HepG2 (cell line): ENCODE measurements at places on chromosomes 3 and 15. TPM values are rescaled to one million over a fixed set of nuclear protein-coding genes. Genes with fewer than 3 reads are reported as not detected.

DNA sequence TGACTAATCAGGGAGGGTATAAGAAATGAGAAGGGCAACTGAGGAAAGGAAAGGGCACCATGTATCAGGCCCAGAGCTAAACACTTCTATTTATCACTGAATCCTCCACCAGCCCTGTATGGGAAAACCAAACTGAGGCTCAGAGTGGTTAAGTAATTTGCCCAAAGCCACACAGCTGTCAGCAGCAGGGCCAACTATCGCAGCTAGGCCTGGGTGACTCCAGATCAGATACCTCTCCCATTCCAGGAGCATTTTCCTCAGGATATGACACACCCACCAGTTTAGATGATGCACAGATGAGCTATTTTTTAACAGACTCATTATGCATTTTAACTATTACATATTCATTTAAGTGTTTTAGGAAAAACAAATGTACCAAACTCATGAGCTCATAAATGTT, 14.5 kb downstream of the NUP210 start:
- peaks cover 7% of the 10 kb centered on the region; the same call in 2 of the 3 replicates for H3K36me3 ChIP-seq
- H3K4me3 ChIP-seq: no peak overlapping the region
- H3K27me3 ChIP-seq: no peaks in the 10 kb centered on the region
- no peaks in the 10 kb centered on the region; the same call in 1 of the 2 replicates for H3K4me1 ChIP-seq
- DNase-seq: no peak

DNA sequence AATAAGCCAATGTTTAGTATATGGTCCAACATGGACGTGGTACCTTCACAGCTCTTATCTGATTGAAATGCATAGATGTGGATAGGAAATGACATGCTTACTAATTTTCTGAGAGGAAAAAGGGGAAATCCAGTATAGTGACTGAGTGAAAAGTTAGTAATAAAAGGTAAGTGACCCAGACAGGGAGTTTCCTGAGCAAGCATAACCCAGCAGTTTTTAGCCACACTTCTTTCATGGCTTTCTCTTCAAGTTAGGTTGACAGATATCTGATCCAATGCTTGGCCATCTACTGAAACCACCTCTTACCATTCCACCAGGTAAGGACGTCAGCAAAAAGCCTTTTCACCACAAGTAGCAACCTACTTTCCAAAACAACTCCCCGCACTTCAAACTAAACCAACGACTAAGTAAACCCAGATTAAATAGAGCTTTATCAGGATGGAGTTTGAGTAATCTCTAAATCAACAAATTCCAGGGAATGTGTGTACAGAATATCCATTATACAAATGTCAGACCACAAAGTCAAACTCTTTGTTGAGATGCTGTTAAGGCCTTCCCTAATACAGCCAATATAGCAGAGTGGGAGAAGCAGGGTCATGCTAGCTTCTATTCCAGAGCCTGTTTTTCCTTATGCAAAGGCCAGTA, 329.7 kb downstream of the RORA start:
- peak; percentile 19 for DNase-seq
- no peak overlapping the region for H3K27ac ChIP-seq
- no peaks in the 10 kb centered on the region for H3K36me3 ChIP-seq
- H3K27me3 ChIP-seq: no peaks in the 10 kb centered on the region

DNA sequence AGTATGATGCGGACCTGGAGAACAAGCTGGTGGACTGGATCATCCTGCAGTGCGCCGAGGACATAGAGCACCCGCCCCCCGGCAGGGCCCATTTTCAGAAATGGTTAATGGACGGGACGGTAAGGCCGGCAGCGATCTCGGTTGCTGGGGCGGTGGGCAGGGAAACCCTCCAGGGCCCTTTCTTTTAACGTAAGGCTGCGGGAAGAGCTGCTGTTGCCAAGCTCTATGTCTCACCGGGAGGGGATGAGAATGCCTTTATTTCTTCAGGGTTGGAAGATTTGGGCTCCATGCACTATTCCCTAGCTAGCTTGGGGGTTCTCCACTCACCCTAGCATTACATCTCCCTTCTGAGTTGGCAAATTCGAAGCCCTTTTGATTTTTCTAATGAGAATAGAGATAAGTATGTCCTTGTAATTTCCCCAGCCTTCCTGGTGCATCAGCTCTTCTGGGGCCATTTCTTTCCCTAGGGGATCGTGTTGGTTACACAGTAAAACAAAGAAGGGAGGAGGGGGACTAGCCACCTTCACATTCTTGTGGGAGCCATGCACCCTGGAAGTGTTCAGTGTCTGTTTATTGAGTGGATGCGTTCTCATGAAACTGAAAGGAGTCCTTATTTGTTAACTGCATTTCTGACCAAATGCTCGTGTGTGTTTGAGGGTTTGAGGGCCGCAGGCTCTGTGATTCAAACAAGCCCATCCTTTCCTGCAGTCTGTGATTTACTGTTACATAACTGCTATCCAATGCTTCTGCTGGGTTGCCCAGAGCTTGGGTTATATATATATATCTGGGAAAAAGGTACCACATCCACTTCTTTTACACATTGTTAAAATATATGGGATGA, 982 bp downstream of the TAGLN3 start:
- H3K27ac ChIP-seq: no peak overlapping the region
- peaks cover 5% of the 10 kb centered on the region for H3K27me3 ChIP-seq
- H3K36me3 ChIP-seq: no peaks in the 10 kb centered on the region
- H3K4me1 ChIP-seq: peaks cover 23% of the 10 kb centered on the region
- no peak for DNase-seq

DNA sequence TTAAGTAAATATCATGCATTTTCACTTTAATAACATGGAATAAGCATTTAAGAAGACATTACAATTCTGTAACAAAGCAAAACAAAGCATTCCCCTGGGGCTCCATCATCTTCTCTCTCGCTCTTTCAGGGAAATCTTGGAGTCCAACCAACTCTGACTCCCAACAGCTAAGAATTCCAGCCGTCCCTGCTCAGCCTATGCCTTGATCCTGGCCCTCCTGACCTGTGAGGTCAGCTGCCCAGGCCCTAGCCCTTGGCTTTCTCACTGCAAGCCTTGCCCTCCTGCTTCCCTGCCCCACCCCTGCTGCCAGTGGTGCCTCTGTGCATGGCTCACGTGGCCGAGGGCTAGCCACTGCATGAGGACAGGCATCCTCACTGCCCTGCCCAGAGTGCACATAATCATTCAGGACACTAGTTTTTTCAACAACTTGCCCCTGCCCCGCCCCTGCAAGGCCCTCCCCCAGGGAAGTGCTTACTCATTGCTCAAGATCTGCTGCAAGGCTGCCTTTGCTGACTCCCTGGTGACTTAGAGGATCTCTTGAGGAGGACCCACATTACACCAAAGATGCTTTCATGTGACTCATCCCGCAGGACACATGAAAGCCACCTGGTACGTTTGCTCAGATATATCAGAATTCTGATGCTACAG, 37.6 kb downstream of the MTMR10 start:
- no peaks in the 10 kb centered on the region for H3K27me3 ChIP-seq
- DNase-seq: no peak
- peaks cover 86% of the 10 kb centered on the region for H3K36me3 ChIP-seq
- H3K27ac ChIP-seq: no peak overlapping the region

The CHRNA7 gene
- 1.3 and 1.4 TPM in 2 replicates for total RNA-seq
